ENCODE measurements at places on chromosomes 6 and 20.

DNA sequence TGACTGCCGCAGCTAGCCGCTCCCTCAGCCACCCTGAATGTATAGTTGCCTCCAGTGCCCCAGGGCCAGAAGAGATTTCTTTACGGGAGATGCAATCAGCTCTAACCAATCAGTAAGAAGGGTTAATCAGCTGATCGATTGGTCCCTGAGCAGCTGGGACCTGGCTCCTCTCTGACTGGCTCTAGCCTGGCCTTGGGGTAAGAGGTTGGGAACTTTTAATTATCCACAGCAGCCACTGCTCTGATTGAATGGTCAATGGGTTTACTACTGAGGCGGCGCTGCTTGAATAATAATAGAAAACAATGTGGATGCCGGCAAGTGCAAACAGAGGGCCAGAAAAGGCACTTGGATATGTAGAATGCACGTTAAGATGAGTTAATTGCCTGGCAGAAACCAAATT is 99.8 kb downstream of the TFAP2A start:
- no peak for DNase-seq

GRCh38 chr6:147855803-147856482 is 347.5 kb downstream of the SAMD5 start:
- no peak for DNase-seq

GRCh38 chr6:36627801-36628246 is 33.7 kb downstream of the SRSF3 start:
- no peak for DNase-seq

DNA sequence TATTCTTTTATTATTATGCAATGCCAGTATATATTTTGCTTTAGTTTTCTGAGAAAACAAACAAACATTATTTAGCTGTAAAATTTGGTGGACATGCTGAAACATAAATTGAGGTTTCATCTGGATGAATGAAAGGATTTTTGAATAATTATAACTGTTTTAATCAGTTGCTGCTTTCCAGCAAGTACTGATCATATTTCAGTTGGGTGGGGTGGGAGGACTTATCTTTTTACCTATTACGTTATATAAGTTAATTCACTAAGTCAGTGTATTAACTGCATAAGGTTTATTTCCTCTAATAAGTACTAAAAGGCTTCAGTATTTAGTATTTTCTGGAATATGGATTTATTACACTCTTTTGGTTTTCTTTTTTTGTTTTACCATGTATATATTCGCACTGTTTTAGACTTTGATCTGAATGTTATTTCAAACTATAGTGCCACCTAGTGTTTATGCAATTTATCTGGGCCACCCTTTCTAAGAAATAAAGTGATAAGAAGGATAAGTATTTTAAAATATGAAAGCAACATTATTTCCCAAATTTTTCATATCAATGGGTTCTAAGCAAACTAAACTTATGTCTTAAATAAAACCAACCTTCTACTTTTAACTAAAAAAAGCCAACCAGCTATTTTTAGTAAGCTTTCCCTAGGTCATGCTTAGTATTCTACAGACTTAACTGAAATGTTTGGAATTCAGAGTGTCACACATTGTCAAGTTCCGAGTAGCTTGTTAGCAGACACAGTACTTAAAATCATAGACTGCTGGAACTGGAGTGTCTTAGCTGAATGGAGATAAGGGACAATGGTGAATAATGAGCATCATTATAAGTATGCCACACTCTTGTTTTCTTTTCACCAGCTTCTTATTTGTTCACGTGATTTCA is 105.4 kb upstream of the MCHR2 start:
- DNase-seq, result peak; percentile 38

DNA sequence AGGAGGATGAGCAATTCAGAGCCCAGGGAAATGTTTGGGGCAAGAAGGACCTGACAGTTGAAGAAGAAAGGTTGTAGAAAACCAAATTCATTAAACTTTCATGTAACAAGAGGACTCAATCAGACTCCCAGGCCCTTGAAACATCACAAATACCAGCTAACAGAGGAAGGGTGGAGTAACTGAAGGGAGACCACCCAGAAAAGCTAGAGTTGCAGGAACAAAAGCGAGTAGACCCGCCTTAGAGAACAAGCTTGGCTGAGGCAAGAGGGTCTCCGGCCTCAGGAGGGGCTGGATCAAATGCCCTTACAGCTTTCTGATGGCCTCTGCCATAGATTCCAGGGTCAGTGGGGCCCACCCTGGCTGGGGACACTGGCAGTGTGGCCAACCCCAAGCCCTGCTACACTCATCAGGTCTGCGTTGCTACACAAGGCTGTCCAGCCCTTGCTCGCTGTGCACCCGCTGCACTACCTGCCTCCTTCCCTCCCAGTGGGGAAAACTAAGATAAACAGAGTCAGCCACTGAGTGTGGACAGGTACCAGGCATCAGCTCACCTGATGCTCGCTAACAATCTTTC is 110.0 kb downstream of the SLC23A2 start:
- no peak for DNase-seq

- no peak for DNase-seq
These were observed 70.7 kb upstream of the RAB32 start for GRCh38 chr6:146472918-146473317.

- DNase-seq, result no peak
These were observed 439.6 kb downstream of the DOK5 start for GRCh38 chr20:54914995-54915394.

GRCh38 chr6:126176282-126176681 is 163.6 kb upstream of the CENPW start:
- peak; percentile 14 for DNase-seq

DNA sequence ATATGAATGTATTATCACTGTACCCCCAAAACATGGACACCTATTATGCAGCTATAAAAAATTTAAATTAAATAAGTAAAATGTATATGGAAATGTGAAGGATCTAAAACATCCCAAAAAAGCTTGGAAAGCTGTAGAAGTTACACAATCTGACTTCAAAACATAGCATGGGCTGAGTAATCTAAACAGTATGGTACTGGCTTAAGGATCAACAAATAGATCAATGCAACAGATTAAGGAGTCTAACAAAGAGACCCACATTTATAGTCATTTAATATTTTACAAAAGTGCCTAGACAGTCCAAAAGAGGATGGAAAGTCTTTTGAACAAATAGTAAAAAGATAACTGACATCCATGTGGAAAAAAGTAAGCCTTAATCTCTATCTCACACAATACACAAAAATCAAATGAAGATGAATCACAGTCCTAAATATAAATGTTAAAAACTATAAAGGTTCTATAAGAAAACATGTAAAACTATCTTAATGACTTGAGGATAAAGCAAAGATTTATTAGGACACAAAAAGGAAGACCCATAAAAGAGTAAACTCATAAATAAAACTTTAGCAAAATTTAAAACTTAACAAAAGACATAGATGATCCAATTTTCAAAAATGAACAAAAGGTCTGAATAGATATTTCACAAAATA is 46.8 kb downstream of the RANBP9 start:
- DNase-seq, result no peak

DNA sequence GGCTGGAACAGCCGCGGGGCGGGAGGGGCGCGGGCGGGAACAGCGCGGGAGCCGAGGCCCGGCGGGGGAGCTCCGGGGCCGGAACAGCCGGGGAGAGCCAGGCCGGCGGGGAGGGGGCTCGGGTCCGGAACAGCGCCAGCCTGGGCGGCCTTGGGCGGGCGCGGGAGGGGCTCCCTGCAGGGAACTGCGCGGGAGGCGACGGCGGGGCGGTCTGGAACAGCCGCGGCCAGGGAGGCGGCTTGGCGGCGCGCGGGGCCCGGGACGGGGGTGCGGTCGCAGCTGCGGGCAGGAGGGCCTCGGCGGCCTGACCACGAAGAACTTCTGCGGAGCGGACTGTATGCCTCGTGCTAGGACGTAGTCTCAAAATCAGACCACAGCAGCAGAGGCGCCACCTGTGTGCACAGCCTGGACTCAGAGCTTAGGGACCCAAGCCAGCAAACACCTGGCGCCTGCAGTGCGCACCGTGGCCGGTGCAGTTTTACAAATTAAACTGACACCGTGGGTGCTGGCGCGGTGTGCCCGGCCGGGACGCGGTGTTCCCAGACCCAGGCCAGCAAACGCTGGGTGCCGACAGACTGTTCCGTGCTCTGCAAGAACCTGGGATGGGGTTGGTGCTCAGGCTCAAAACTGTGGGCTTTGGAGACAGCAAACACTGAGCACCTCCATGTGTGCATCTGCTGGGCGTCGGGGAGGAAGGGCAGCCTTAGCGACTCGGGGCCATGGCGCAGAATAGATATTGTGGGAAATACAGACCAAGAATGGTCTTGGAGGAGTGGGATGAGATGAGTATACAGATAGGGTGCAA is 572 bp downstream of the ZNF341 start:
- DNase-seq, result no peak

DNA sequence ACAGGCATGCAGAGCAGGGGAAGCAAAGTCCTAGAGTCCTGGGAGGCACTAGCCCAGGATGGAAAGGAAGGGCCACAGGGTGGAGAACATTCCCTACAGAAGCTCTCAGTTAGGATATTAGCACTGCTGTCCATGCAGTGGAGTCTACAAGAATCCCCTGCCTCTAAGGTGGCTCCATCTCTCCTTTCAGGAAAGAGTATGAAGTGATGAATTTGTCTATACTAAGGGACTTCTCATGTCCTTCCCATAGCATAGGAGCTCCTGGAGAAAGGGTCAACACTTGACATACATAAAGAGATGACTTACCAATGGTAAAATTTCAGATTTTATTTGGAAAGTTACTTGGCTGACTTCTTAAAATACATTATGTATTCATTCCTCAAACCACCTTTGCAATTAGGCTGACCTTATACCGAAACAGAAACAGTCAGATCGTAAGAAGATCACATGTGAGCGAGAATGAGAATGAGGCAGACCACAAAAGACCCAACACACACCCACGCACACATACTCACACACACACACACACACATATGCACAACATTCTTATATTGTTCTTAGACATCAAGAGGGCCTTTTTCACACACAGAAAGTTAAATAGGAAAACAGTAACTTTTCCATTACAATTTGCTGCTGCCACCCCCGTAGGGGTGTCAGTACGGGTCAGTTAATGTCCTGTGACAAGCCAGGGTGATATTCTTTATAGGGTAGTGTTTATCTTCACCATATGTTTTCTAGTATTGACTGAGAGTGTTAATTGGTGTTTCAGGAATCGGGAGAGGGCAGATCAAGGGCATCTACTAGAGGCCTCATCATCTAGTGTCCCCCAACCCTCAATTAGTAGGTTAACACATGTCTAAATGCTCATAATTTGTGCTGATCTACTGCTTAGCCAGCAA is 159.4 kb downstream of the FAXC start:
- DNase-seq, result no peak

- DNase-seq, result no peak
These were observed 600.7 kb downstream of the HDGFL1 start for GRCh38 chr6:23170049-23170448.

- DNase-seq, result peak; percentile 87
These were observed 71.5 kb upstream of the RIPOR2 start for GRCh38 chr6:25007269-25007699.

DNA sequence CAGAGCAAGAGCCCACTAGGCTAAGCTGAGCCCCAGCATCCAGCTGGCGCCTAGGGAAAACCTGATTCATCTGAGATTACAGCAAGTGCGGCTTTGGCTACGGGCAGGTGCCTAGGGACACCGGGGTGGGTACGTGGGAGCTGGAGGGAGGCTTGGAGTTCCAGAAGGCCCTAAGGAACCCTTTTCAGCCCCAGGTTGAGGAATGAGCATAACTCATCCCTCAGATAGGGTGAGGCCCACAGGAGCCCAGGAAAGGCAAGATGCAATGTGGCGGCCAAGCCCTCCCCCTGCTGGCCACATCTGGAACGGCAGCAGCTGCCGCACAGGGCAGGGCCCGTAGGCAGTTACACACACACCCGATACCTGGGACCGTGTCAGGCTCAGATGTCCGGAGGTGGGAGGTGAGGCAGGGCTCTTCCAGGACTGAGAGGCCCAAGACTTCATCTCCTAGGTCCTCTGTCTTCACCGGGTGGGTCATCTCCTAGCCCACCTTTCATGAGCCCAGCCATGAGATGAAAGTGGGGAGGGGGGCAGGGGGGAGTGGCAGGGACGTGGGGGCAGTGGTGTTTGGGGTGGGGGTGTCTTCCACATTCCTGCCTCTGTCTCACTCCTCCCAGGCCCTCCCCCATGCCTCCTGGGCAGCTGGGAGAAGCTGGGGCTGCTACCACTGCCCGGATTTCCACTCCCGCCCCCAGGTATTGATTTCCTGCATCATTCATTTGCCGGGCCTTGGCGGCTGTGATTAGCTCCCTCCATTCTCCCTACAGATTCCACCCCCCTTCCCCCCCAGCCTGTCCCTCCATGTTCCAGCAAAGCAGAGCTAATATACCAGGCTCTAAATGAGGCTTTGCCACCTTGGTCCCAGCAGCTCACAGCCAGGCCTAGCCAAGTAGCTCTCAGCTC is 5.5 kb downstream of the MDGA1 start:
- DNase-seq, result peak; percentile 62

- DNase-seq, result no peak
These were observed 326.8 kb downstream of the QKI start for GRCh38 chr6:163741342-163741741.

DNA sequence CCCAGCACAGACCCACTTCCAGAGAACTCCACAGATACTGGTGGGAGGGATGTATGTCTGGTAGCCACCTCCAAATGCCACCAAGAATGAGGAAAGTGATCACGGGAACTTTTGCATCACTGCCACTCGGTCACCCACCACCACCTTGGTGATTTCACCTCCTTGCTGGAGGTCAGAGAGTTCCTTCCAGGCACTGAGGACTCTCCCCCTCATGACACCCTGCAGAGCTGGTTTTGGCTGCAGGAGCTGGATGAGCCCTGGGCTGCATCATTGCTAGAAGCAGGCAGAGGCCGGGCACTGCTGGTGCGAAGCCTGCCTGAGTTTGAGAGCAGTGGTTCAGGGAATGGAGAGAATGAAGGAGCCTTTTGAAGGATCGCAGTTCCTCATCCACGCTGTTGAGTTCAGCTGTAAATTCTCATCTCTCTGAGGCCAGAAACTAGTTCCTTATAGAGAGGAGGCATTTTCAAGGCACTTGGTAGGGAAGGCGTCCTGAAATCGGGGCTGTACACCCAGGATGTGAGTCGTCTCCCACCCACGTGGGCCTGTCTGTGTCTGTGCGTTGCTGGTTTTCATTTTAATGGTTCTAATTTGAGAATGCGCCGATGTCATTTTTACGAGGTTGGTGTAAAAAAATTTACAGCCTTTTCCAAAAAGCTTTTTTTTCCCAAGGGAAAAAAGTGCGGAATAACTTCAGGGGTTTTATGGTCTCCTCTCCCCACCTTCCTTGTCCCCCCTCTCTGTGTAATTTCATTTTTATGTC is 25.0 kb downstream of the FOXP4 start:
- peak; percentile 36 for DNase-seq

GRCh38 chr20:4014031-4014474 is 1.3 kb downstream of the RNF24 start:
- peak; percentile 61 for DNase-seq

DNA sequence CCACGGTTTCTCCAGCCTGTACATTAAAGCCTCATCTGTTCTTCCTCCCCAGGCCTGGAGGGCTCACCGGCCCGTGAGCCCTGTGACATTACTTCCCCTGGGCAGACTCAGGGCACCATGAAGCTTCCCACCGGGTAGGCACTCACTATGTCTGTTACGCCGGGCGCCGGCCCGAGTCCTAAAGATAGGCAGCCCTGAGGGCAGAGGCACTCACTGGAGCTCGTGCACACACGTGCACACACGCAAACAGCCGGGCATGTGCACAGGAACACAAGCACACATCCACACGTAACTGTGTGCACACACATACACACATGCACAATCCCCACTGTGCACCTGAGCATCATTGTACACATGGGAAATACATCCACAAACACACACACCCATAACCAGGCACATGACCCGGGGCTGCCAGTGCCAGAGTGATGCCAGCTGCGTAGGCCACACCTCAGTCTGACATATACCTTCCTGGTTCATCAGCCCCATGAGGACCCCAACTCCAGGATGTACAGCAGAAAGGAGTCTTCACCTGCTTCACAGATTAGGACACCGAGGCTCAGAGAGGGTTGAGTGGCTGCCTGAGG is 83.7 kb downstream of the YTHDF1 start:
- DNase-seq, result no peak

Measured in inflammatory macrophage (primary cell).